ENCODE measurements at places on chromosomes 7 and 10.

DNA sequence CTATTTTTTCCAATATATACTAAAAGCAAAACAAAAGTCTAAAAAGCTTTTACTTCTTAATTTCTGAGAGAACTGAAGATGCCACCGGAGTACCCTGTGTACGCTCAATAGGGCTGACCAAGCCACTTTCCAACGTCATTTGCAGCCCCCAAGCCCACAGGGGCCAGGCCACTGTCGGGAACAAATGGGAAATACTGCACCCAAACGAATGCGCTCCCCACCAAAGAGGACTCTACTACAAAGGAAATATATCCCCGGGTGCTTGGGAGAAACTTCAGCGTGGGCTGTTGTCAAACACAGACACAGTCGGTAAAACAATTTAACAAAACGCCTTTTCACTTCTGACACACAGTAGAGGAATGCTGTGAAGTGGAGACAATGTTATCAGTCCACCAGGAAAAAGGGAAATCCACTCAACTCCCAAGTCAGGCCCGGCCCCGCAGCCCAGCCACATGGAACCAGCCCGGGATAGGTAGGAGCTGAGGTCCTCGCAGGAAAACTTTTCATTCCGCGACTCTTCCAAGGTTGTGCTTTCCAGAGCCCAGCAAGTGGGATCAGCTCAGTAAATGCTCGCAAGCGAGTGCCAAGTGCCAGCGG, 1.4 kb downstream of the PARD3 start:
- no peak for DNase-seq

- DNase-seq, result no peak
These were observed 23.7 kb downstream of the EPDR1 start for GRCh38 chr7:37943905-37944736.

GRCh38 chr7:127667017-127667670, 15.2 kb downstream of the SND1 start:
- DNase-seq, result no peak

DNA sequence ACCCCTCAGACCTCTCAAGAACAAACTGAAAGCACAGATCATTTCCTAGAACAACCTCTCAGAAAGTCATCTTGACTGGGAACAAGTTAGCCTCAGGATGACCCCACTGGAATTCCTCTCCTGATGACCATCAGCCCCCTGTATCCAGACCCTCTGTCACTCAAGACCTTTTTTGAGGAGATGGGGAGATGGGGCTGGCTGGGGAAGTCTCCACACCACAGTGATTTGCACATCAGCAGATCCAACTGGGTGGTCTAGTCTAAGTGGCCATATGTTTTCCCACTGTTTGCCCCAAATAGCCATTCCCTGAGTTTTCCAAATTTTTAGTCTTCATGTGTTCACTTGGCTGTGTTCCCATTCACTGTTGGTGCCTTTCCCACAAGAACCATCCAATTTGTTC, 452.4 kb upstream of the NPVF start:
- no peak for DNase-seq

- DNase-seq, result no peak
These were observed 43.0 kb upstream of the HECTD2 start for GRCh38 chr10:91367127-91367531.

DNA sequence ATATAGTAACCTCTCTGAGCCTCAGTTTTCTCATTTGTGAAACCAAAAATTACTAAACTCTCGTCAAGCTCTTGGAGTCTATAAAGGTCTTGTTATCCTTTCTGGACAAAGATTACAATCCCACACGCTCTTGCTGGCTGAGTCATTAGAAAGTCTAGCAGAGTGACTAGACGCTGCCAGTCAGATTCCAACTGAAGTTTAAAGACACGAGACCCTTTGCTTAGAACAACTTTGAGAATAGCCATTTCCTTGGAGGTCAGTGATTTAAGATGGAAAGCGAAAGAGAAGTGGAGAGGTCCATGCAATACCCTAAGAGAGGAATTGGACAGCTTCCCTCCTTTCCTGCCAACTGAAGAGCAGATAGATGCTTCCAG, 119.5 kb downstream of the APBB1IP start:
- DNase-seq, result no peak
